ENCODE measurements at places on chromosomes 16 and 17.

GRCh38 chr17:66425756-66426396 is 123.5 kb downstream of the PRKCA start:
- DNase-seq = no peak

DNA sequence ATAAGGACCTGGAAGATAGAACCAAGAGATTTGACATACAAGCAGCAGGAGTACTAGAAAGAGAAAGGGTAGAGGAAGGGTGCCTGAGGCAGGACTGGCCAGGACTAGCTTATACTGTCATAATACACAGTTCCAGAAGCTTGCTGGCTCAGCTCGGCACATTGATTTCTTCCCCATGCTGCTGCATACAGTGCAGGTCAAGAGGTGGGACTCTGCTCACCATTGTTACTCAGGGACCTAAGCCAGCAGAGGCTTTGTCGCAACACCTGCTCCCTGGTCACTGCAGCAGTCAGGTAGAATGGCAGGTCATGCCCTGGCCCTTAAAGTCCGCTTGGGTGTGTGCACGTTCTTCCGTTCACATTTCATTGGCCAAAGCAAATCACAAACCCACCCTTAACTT is 32.8 kb downstream of the LDHD start:
- DNase-seq = no peak

GRCh38 chr16:83721676-83722075 is 86.1 kb upstream of the HSBP1 start:
- no peak for DNase-seq

GRCh38 chr16:19127205-19127604 is 13.4 kb downstream of the ITPRIPL2 start:
- DNase-seq = no peak

DNA sequence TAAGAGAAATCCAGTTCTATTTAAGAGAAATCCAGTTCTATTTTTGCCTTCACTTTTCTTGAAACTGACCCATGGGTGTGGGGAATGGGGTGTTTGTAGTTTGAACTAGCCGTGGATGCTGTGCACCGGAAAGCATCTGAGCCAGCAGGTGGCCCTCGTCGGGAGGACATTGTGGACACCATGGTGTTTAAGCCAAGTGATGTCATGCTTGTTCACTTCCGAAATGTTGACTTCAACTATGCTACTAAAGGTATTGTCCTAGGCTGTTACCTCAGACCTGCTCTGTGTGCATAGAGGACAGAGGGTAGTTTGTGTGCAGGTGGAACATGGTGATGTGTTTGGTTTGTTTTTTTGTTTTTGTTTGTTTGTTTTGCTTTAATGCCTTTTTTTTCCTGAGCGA is 3.3 kb downstream of the ATXN2L start:
- no peak for DNase-seq

DNA sequence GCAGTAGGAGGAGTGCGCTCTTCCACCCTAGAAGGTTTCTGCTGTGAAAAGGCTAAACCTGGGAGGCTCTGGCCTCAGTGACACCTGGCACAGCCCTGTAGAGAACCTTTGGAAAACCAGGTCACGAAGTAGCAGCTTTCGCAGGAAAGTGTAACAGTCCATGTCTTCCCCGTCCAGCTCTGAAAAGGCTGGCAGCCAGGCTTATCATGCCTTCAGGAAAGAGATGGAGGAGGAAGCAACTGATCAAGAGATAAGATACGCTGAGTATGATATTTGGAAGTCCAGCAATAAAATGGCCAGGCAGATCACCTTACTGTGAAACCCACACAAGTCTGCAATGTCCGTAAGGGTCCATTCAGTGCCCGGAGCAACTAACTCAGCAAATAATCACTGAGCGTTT is 22.3 kb downstream of the TUBD1 start:
- no peak for DNase-seq

DNA sequence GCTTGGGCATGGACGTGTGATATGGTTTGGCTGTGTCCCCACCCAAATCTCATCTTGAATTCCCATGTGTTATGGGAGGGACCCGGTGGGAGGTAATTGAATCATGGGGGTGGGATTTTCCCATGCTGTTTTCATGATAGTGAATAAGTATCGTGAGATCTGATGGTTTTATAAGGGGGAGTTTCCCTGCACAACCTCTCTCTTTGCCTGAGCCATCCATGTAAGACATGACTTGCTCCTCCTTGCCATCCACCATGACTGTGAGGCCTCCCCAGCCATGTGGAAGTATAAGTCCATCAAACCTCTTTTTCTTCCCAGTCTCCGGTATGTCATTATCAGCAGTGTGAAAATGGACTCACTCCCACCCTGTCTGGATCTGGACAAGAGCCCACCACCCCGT is 393.4 kb downstream of the SEC14L1 start:
- no peak for DNase-seq

- DNase-seq = no peak
These were observed 67.3 kb downstream of the CNGB1 start for GRCh38 chr16:57903656-57904055.

Measured in head of caudate nucleus (tissue), 42 donors.